SJSA1 (cell line): ENCODE measurements at places on chromosomes 7 and 10.

GRCh38 chr10:98949306-98949705 is 286.3 kb downstream of the HPSE2 start:
- DNase-seq = no peak

GRCh38 chr10:125002047-125002422 is 60.1 kb downstream of the ZRANB1 start:
- no peak for DNase-seq

DNA sequence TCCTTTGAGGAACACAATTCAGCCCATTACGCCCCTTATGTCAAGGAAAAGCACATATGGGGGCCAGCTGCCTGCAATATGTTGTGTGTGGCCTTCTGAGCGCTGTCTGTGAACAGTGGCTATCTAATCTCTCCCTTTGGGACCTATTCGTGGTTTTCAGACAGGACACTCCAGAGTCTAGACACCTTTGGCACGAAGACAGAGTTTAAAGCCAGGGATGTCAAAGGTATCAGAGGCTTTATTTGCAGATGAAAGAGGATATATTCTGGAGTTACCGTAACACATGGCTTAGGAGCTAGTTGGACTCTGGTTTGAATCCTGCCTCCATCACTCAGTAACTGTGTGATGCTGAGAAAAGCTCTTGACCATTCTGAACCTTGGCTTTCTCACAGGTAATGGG is 14.8 kb upstream of the EEPD1 start:
- no peak for DNase-seq

- DNase-seq = no peak
These were observed 142.9 kb downstream of the CTTNBP2 start for GRCh38 chr7:117730390-117730789.

- no peak for DNase-seq
These were observed 12.7 kb upstream of the TTYH3 start for GRCh38 chr7:2619116-2619515.

DNA sequence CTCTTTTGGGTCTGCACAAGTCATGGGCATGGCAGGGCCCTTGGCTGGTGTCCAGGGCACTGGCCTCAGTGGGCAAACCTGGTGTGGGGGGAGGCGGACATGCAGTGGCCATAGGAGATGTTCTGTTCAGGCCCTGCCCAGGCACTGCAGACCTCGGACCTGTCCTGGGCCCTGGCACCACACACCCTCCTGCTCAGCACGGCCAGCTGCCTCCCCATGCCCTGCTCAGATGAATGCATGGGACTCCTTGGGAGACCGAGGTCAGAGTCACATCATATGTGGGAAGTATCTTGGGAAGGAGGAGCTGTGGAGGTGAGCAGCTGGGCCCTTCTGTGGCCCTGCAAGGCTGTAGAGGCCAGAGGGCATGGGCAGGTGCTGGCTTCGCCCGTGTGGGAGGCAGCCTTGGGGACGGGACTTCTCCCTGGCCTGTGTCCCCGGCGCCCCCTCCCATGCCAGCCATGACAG is 130.8 kb downstream of the VIPR2 start:
- DNase-seq = no peak

- DNase-seq = no peak
These were observed 7.3 kb downstream of the PPP2R2D start for GRCh38 chr10:131908151-131908550.

DNA sequence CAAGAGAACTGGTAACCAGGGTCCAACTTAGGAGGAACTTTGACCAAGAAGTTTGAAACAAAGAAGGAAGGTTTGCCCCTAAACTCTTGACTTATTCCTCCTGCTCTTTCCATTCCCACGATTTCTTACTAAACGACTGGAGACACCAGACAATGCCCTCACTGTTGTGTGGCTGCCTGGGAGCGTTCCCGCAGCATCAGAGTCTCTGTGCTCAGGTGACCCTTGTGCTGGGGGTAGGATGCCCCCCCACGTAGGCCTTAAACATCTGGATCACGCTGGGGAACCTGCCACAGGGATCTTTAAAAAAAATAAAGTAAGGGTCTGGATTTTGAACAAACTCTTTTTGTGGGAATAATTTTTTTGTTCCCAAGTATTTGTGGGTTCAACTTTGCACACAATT is 30.1 kb upstream of the CTBP2 start:
- no peak for DNase-seq

DNA sequence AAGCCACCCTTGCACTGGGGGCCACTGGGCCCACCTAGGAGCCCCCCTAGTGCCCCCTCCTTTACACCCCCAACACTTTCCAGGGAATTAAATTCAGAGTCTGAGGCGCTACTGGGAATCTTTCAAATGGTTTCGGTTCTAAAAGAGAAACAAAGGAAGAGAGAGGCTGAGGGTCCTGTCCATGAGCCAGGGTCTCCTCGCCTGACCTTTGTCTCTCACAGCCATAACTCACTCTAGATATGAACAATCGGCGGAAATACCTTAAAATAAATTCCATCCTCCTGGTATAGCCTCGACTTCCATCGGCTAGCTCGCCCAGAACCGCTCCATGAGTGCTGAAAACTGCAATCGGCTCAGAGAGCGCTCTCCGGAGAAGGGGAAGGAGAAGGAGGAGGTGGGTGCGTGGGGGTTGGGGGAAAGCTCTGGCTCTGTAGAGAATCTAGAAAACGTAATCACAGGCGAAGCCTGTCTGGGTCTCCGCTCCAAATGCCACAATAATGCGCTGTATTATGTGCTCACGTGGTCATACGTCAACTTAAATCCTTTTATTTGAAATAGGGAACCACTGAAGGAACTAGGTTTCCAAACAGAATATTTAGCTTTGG is 12.6 kb downstream of the HOXA4 start:
- DNase-seq = peak; percentile 23
